ENCODE measurements at places on chromosomes 6 and 20.

- DNase-seq, result no peak
Measured at GRCh38 chr6:25297039-25297441, 17.9 kb downstream of the CARMIL1 start.

DNA sequence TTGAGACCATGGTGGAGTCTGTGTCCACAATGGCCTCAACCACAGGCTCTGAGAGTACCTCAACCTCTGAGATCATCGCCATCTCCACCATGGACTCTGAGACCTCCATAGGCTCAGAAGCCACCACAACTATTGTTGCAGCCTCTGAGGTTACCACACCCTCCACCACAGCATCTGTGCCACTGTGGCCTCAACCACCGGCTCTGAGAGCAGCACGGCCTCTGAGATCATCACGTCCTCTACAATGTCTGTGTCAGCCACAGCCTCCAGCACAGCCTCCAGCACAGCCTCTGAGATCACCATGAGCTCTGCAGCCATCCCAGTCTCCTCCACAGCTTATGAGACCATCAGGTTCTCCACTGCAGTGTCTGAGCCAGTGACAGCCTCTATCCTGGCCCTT lies 19.4 kb upstream of the MUC21 start:
- DNase-seq, result no peak

DNA sequence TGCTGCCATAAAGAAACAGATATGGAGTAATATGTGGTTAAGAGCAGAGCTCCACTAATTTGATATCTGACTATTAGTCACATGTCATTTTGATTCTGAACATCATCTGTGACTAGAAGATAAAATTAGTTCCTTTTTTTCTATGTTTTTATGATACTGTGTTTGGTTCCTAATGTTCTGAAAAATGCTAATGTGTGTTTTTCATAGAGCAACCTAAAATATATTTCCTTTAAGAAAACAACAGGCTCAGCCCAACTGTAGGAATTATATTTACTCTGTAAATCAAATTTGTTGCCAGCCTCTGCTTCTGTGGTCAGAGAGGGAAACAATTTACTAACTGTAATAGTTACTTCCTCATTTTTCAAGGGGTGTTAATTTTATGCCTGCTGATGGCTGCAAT lies 33.3 kb upstream of the TXLNB start:
- DNase-seq, result no peak

GRCh38 chr6:145583753-145584152 lies 151.6 kb downstream of the EPM2A start:
- no peak for DNase-seq

DNA sequence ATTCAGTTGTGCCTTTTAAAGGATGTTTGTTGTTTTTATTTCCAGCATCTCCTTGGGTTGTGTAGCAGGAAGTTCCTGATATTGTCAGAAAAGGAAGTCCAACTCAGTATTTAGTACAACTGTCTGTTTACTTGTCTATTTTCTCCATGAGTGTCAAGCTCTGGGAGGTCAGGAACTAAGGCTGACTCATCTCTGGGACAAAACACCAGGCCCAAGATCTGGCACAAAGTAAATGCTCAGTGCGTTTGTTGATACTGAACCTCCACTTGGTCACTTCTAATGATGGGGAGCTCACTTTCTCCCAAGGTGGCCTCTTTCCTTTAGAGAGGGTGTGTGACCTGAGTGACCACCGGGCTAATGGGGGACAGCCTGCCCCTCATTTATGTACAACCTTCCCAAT lies 12.6 kb upstream of the PIGU start:
- no peak for DNase-seq

DNA sequence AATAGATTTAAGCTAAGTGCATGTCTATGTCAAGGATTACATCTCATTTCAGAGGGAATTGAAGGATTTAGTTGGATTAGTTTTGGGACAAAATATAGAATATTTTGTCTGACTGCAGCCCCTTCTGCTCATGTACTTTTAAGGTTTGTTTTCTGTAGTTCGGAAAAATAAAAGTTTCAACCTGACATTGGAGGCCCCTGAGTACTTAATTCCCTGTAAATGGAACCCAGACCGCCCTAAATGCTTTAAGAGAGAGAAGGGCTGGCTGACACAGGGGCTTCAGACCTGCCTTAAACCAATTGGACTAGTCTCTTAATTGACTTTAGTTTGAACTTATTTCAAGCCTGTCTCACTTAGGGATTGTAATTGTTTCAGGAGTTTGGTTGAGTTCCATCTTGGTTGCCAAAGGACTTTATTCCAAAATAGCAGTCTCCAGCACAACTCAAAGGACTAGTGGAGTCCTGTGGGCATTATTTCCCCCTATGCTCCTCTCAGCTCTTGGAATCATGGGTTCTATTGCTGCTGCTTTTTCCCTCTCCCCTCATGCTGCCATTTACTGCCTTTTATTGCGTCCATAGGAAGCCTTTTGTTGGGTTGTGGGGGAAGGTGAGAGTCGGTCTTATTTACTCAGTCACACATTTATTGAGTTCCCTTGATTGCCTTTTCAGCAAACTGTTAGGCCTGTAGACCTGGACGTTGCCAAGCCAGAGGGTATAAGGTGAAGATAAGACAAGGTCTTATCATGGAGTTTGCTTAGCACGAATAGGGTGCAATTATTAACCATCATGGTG lies 14.5 kb downstream of the BRD2 start:
- DNase-seq, result no peak

GRCh38 chr20:4556781-4557180 lies 164.9 kb upstream of the PRND start:
- DNase-seq, result no peak

- DNase-seq, result no peak
Measured at GRCh38 chr6:27669295-27669623, 196.4 kb upstream of the ZNF184 start.

DNA sequence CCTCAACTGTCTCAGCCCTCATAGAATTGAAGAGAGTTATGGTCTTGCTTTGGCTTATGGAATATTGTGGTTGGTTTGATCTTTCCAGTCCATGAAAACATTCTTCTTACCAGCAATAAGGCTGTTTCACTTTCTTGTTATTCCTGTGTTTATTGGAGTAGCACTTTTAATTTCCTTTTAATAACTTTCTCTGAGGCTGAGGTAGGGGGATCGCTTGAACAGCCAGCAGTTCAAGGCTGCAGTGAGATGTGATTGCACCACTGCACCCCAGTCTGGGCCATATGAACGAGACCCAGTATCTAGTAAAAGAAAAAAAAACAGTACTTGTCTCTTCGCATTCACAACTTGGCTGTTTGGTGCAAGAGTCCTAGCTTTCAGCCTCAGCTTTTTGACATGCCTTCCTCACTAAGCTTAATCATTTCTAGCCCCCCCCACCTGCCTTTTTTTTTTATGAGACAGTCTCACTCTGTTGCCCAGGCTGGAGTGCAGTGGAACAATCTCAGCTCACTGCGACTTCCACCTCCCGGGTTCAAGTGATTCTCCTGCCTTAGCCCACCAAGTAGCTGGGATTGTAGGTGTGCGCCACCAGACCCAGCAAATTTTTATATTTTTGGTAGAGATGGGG lies 70.5 kb downstream of the NCOA3 start:
- DNase-seq, result no peak

GRCh38 chr20:59020938-59021551 lies 1.8 kb downstream of the TUBB1 start:
- DNase-seq, result no peak

DNA sequence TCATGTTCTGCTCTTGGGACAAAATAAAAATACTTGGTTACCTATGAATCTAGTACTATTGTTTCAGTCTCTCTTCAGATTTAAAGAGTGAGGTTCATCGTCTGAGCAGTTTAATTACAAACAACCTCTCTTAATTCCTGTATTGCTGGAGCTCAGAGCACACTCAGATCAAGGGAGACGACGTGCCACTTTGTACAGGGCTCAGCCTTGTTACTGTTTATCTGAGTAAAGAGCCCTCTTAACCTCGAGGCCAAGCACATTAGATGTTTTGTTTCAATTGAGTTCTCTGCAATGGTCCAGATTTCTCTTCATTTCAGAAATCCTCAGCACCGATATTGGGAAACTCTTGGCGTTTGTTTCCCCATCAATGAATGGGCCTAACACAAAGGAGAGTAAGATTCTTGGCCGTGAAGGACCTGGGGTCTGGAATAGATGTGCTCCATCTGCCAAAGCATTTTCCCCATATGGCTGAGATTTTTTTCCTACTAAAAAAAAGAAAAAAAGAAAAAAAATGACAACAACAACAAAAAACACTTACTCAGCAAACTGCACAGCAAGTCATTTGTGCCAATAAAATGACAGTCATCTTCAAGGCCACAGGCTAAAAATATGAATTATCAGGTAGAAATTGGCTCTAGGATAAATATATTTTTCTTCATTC lies 82.6 kb upstream of the CCN6 start:
- no peak for DNase-seq

GRCh38 chr20:17872434-17872833 lies 96.2 kb downstream of the SNX5 start:
- no peak for DNase-seq

DNA sequence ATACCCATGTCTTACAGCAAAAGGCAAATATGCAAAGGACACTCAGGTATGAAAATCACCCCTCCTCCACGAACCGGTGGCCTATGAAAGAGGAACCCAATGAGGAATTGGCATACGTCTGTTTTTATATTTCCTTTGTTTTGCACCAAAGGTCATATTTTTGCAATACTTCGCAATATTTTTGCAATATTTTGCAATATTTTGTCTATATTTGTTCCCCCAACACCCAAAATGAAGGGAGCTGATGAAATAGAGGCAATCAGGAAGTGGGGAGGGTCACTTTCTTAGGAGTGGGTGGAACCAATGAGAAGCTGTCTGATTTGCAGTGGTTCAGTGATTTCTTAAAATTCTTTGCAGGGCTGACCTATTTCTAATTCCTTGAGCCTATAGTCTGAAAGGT lies 296.8 kb upstream of the TSHZ2 start:
- no peak for DNase-seq

DNA sequence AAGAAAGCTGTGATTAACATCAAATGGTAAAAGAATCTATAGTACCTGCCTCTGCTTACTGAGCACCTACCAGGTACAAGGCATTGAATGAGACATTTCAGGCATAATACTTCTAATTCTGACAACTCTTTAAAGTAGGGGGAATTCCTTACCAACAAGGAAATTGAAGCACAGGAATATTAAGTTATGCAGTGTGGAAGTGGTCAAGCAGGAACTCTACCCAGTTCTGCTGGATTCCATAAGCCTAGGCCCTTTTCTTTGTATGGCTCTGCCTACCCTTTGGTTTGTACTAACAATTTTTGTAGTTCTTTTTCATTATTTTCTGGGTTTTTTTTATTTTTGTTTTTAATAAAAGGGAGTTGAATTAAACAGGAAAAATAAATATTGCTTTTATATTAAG lies 114.5 kb downstream of the MAP3K5 start:
- DNase-seq, result no peak

- DNase-seq, result peak; percentile 21
Measured at GRCh38 chr20:53623454-53624211, 30.0 kb upstream of the ZNF217 start.

GRCh38 chr20:38631155-38632022 lies 29.8 kb downstream of the ARHGAP40 start:
- no peak for DNase-seq

GRCh38 chr6:38279423-38279822 lies 360.3 kb downstream of the BTBD9 start:
- DNase-seq, result no peak

DNA sequence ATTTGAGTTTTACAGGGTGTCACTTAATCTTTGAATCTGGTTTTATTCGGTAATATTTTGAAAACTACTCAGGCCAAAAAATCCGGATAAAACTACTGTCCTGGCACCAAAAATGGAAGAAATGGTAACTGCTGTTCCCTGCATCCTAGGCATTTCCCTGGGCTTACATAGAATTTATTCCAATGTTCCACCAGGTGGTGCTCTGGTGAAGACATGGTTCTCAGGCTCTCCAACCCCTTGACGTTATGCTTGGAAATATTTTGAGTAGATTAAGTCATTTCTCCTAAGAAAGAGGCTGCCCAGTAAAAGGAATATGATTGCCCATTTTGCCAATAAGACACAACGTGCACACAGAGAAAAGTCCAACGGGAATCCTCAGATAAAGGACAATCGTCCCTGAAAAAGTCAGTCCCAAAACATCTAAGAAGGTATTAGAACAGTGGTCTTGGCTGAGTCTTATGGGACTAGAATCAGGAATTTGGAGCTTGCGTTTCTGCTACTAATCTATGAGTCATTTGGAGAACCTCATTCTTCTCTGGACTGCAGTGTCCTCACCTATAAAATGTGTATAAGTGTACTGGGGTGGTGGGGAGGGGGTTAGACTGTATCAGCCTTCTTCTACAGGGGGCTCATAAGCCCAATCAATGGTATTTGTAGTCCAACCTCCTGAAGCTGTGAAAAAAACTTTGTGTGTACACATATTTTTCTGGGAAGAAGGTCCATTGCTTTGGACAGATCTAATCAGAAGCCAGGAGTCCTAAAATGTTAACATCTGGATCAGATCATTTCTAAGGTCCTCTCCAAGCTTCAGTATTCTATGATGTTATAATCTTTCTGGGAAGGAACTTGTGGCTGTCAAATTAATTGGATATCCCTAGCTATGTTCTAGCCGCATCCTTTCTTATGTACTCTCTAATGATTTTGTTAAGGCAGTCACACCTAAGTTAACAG lies 131.0 kb upstream of the BMP2 start:
- DNase-seq, result no peak

DNA sequence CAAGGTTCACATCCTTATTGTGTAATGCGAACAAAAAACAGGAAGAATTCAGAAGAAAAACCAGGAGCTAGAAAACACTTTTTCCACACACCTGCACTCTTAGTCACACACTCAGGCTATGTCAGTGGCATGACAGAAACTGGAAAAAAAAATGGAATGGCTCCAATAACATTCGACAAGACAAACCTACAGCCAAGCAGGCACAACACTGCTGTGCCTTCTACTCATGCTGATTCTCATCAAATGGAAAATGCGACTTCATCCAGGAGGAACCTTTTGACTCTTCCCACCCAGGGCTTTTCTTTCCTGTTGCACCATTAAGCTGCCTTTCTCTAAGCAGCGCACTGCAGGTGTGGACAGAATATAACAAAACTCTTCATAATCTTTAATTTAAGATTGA lies 163.2 kb upstream of the BTBD3 start:
- no peak for DNase-seq

DNA sequence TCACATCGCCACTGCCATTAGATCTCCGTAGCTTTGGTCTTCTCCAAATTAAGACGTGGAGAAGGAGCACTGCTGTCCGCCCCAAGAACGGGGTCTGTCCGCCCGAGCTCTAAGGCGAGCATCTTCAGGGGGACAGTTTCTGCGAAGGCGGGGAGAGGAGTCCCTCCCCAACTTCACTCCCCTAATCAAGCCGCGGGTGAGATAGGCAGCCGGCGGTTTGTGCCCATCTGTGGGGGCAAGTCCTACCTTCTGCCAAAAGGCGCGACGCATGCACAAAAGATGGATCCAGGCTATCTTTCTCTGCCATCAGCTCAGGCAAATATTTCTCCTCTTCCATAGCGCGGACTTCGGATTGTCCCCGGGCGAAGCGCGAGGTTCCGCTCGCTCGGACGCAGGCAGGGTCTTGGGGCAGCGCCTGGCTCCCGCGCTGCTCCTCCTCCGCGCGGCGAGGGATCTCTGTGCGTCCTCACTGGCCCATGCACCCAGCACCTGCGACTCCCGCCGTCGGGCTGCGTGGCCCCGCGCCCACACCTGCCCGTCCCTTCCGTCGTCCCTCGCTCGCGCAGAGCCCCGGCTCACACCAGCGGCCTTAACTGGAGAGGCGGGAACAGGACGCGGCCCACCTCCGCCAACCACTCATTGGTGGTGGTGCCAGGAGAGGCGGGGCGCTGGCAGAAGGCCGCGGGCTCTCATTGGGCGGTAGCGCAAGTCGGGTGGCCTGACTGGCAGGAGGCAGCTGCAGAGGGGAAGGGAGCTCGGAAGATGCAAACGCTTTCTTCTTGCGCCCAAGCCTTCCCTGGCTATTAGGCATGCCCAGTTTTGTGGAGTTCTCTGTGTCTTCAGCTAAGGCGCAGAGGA lies at the start of gene KHDRBS2:
TSS of gene KHDRBS2 (minus strand) at position 614 of the 858 bp plus-strand sequence.
- DNase-seq, result no peak

- no peak for DNase-seq
Measured at GRCh38 chr6:21208796-21209186, 384.8 kb upstream of the SOX4 start.
